H4 (cell line): ENCODE measurements at places on chromosomes 7 and 10. TPM values are rescaled to one million over a fixed set of nuclear protein-coding genes. Genes with fewer than 3 reads are reported as not detected.

NKX2-3 gene
- not detected in 2 replicates for total RNA-seq

- no peak for DNase-seq
These were observed 287.6 kb upstream of the HGF start for GRCh38 chr7:82057476-82057875.

AKR1C3 gene
- total RNA-seq: 80.8 and 92.2 TPM in 2 replicates

GRCh38 chr10:621981-622740 is 67.3 kb downstream of the DIP2C start:
- no peak for DNase-seq

DNA sequence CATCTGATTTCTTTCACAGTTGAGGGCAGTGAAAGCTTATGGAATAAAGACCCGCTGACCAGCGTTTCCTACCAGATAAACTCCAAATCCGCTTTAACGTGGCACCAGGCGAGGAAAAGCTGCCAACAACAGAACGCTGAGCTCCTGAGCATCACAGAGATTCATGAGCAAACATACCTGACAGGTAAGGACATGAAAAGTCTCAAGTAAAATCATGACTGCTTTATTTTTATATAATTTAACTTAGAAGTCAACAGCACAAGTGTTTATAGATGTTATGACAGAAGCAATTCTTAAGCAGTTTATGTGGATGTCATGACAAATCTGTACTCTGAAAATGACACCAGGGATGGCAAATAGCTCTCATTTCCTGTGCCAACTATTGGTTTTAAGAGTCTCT is 24.5 kb downstream of the MRC1 start:
- DNase-seq: no peak

ANXA8 gene
- total RNA-seq: 0.17 and 0.55 TPM in 2 replicates

IDI2 gene
- not detected in 2 replicates for total RNA-seq

- peak; percentile 75 for DNase-seq
These were observed 167.0 kb upstream of the PPP1R3A start for GRCh38 chr7:114085592-114086501.

GIMAP6 gene
- 0.41 and 0.56 TPM in 2 replicates for total RNA-seq

GRCh38 chr7:130486114-130486953 is 5.6 kb upstream of the MEST start:
- DNase-seq: no peak

- DNase-seq: no peak
These were observed 264.6 kb downstream of the SNX10 start for GRCh38 chr7:26556061-26556881.

- DNase-seq: no peak
These were observed 43.4 kb upstream of the ADO start for GRCh38 chr10:62761115-62761514.

DNA sequence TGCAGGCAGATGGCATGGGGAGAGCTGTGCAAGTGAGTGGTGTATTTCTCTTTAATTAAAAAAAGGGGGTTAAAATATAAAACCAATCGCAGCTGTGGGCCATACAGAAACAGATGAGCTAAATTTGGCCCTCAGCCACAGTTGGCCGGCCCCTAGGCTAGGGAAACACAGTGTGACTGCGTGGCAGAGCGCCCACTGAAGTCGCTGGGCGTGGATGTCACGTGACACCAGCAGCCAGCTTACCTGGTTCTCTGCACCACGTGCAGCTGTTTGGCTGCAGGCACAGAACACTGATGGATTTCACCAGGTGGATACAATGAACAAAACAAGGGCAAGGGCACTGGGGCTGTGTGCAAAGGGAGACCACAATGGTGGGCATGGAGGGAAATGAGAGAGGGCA is 119.3 kb upstream of the ZNF746 start:
- DNase-seq: no peak

DNA sequence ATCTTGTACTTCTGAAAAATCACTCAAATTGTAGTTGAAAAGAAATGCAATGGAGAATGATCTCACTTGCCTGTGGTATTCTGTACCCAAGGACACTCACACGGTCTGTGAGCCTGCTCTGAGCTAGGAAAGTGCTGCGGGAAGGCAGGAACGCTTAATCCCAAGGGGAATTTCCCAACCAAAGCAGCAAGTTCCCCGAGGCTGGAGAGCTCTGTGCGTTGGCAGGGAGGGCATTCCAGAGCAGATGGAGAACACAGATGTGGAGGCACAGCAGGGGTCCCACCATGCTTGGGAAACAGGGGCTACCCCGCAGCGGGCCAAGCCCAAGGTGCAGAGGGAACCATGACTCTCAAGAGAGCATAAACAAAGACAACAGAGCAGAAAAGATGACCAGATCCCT is 13.6 kb downstream of the SVIL start:
- peak; percentile 15 for DNase-seq

SEMA3E gene
- total RNA-seq: 8.0 and 9.4 TPM in 2 replicates

DNA sequence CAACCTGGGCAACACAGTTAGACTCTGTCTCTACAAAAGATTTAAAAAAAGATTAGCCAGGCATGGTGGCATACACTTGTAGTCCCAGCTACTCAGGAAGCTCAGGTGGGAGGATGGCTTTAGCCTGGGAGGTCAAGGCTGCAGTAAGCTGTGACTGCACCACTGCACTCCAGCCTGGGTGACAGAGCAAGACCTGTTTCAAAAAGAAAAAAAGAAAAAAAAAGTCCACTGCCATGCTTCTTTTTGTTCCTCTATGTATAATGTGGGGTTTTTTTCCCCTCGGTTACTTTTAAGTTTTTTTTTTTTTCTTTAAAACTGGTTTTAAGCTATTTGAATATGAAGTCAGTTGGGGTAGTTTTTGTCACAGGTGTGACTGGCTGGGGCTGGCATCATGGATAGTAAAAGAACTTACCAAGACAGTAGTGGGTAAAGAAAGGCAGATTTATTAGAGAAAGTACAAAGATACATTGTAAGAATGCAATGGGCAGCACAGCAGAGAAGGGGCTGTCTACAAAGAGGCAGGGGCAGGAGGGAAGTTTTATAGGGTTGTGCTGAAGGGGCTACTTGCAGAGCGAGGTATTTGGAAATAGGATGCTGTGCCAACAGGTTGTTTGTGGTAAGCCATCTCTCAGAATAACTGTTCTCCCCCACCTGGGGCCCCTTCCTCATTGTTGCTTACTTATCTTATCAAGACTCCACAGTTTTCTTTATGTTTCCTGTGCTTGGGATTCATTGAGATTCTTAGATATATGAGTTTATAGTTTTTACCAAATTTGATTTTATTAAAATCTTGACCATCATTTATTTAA is 177.3 kb downstream of the PHTF2 start:
- no peak for DNase-seq

PRR15 gene
- total RNA-seq: 0.58 and 1.2 TPM in 2 replicates

PHYHIPL gene
- 0.06 TPM in 1 of 2 replicates, not detected in the other for total RNA-seq

DNA sequence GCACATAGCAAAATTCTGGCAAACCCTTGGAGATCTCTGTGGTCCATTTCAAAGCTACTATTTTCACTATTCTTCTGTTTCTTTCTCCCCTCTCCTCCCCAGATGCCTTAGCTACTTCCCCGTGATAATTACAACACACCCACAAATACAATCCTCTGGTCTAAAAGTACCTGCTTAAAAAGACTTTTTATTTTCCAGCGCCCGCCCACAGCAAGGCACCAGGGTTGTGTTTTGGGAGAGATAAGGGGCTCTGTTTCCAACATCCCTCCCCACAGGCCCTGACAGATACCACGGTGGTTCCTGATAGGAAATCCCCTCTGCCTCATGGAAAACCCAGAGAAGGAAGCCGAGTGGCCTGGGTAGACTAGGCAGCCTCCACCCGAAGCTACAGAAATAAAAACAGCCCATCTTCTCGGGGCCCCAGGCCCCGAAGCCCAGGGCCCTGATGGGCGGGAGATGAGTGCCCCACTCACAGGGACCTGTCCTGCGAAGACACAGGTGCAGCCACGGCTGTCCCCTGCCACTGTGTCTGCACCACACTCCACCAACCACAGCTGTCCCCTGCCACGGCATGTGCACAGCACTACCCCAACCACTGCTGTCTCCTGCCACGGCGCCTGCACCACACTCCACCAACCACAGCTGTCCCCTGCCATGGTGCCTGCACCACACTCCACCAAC is 19.7 kb downstream of the CALML5 start:
- no peak for DNase-seq

UNCX gene
- total RNA-seq: not detected in 2 replicates

DNA sequence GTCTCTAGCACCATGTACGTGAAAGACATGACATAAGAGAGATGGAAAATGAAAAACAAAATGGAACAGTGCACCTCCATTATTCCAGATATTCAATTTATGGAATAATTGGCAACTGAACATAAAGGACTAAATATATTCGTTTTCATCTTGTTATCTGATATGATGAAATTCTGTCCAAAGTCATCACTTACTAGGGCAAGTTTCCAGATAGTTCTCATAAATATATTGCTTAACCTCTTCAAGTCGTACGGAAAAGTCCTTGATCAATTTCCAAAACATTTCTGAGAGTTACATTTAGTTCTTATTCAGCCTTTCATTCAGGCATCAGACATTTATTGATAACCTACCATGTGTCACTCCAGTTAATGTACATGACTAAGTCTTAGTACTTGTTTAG is 185.2 kb downstream of the HGF start:
- no peak for DNase-seq
